ENCODE measurements at places on chromosomes 13 and 19.

GRCh38 chr19:55479451-55480230, 3.2 kb downstream of the ZNF628 start:
- no peak for DNase-seq

DNA sequence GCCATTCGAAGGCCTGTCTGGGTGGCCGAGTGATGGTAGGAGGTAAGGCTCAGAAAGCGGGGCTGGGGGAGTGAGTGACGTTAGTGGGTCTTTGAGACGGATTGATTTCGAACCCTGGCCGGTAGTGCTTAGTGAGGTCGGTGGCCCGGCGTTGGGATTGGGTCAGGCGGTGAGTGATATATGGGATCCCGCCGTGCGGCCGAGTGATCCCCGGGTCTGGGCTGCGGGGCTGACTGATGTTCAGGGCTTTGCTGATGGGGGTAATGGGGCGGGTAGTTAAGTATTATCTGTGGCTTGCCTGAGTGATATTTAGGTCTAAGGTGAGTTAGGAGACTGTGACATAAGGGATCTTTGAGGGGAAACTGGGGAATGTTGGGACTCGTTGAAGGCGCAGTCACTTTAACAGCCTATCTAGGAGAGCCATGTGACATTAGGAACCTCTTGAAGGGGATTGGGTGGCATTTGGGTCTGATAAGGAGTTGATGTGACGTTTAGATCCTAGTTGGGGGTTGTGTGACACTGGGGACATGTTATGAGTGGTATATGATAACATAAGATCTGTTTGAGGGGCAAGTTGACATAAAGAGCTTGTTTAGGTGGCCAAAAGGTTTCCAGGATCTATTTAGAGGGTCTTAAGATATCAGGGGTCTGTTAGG, 543 bp downstream of the PSMC4 start:
- peak; percentile 8 for DNase-seq

- peak; percentile 39 for DNase-seq
Measured at GRCh38 chr19:45469945-45470761, 2.4 kb downstream of the FOSB start.

GRCh38 chr13:69292789-69293425, 814.7 kb upstream of the ATXN8OS start:
- DNase-seq = no peak

- DNase-seq = no peak
Measured at GRCh38 chr19:8659905-8660304, 29.5 kb downstream of the NFILZ start.

DNA sequence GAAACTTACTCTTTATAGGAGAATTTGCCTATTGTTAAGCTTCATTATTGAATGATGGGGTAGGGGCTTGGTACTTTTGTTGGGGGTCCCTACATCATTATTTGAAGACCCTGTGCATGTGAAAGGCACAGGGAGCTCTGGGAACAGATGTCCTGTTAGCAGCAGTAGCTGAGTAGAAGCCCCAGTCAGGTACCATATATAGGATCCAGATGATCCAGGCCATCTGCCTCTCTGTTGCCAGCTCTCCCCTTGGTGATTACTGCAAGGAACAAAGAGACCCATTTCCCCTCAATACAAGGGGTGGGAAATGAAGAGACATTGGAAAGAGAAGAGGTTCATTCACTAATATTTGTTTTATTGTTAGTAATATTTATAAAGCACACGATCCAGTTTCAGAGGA, 4.4 kb upstream of the MTMR6 start:
- DNase-seq = no peak

- DNase-seq = no peak
Measured at GRCh38 chr13:97749174-97749573, 204.3 kb upstream of the IPO5 start.

GRCh38 chr19:19628501-19629134, 598 bp upstream of the LPAR2 start:
- peak; percentile 45 for DNase-seq

DNA sequence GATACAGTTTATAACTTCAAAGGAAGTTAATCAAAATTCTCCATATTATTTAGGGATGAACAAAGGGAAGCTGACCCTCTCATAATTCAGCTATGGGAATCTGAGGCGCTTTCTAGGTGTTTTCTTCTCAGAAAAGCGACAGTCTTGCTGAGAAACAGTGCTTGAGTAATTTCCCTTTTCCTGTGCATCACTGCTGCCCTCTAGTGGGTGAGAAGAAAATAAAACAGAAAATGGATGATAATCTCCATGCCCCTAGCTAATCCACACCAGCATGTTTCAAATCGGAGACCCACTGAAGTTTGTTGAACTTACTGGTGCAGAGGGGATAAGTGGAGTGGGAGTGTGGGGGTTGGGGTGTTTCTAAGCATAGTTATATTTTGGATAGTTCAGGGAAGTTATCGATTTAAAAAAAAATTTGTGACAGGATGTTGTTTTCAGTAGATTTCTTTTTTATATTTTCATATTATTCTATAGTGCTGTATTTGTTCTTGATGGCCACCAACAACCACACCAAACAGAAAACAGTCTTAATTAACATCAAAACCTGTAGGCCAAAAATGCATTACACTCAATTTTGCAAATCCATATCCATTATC, 21.4 kb downstream of the LCP1 start:
- DNase-seq = peak; percentile 82

- DNase-seq = no peak
Measured at GRCh38 chr13:50691176-50691680, 152.3 kb downstream of the DLEU7 start.

DNA sequence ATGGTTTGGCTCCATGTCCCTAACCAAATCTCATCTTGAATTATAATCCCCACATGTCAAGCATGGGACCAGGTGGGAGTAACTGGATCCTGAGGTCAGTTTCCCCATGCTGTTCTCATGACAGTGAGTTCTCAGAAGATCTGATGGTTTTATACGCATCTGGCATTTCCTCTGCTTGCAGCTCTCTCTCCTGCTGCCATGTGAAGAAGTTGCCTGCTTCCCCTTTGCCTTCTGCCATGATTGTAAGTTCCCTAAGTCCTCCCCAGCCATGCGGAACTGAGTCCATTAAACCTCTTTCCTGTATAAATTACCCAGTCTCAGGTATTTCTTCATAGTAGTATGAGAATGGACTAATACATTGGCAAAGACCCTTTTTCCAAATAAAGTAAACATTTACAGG, 96.8 kb downstream of the TSHZ3 start:
- DNase-seq = no peak

GRCh38 chr13:20402881-20403280, 122.8 kb downstream of the CRYL1 start:
- DNase-seq = no peak

GRCh38 chr13:112918746-112919145, 50.3 kb upstream of the MCF2L start:
- DNase-seq = no peak

- DNase-seq = no peak
Measured at GRCh38 chr19:34645551-34645950, 31.4 kb downstream of the SCGB2B2 start.

DNA sequence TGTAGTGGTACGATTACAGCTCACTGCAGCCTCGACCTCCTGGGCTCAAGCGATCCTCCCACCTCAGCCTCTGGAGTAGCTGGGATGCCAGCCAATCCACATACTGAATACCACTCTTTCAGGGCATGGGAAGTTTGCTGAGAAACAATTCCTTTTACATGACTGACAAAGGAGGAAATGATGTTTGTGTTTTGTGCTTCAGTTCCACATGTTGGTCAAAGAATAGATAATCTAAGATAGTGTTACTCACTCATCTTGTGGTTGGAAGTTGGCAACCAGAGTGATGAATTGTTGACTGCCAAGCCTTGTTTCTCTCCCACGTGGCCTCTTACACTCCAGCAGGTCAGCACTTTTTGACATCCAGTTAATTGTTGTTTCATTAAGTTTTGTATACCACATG, 7.6 kb downstream of the MBD3L2B start:
- DNase-seq = no peak

DNA sequence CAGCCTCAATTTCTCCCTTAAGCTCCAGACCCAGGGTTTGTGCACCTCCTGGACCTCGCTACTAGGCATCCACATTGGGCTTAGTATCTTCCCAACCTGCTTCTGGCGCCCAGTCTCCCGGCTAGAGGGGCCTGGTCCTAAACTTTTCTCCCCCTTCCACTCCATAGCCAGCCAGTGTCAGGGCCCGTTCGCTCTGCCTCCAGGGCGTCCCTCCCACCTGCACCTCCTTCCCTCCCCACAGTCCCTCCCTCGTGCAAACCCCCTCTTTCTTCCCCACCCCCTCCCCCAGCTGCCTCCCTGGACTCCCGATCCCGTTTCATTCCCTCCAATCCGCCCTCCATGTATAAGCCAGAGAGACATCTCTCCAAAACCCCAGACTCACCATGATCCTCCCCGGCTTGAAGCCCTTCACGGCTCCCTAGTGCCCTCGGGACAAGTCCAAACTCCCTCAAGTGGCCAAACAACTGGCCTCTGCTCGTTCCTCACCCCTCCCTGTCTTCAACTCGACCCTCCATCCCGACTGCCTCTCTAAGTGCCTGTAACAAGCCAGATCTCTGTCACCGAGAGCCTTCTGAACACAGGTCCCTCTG, 997 bp upstream of the SAMD4B start:
- DNase-seq = no peak

- DNase-seq = no peak
Measured at GRCh38 chr13:28493740-28494503, 1.0 kb downstream of the FLT1 start.

DNA sequence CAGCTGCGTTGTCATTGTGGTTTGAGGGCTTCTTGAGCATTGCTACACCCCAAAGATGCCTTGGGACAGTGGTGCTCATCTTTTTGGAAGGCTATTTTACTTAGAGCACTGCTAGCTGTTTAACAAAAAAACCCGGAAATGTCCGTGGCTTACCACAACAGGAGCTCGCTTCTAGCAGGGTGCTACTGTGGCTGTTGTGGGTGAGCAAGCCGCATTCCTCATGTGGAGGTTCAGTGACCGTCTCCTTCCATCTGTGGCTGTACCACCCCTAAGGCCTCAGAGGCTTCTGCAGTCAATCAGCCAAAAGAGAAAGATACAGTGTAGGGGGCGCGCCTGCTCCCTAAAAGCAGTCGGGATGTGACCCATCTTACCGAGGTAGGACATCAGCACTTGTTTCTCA, 1004.2 kb downstream of the UQCRFS1 start:
- DNase-seq = no peak

DNA sequence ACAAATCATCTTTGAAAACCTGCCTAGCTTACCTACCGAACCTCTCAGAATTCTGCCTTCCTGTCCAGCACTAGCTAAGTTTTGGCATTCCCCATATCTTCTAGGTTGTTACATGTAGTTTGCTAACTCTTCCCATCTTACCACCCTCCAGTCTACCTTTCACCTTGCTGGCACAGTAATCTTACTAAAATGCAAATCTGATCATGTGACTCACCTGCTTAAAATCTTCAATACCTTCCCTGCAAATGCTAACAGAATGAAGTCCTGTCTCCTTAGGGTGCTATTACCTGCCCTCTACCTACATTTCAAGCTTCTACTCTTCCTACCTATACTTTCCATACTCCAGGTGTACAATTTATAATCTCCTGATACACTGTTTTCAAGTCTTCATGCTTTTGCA, 30.4 kb downstream of the INTS6 start:
- DNase-seq = no peak

DNA sequence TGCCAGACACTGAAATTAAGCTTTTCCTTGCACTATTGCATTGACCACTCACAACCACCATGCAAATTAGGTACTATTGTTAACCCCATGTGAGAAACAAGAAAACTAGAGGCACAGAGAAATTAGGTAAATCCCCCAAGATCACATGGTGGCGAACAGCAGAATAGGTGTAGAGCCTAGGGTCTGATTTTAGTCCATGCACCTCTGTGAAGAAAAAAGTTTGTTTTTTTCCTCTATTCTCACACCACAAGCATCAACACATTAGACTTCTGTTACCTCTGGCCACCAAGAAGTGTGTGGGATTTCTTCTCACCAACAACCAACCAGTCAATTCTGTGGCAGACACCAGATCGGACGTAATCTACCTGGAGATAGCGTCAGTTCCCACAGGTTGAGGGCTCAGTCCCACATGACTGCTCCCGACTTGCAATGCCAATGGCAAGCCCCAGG, 391.9 kb downstream of the COG6 start:
- no peak for DNase-seq

DNA sequence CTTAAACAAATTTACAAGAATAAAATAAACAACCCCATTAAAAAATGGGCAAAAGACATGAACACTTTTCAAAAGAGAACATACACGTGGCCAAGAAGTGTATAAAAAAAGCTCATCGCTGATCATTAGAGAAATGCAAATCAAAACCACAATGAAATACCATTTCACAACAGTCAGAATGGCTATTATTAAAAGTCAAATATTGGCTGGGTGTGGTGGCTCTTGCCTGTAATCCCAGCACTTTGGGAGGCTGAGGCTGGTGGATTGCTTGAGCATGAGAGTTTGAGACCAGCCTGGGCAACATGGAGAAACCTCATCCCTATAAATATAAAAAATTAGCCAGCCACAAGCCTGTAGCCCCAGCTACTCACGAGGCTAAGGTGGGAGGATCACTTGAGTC, 89.9 kb downstream of the UBL3 start:
- DNase-seq = no peak

DNA sequence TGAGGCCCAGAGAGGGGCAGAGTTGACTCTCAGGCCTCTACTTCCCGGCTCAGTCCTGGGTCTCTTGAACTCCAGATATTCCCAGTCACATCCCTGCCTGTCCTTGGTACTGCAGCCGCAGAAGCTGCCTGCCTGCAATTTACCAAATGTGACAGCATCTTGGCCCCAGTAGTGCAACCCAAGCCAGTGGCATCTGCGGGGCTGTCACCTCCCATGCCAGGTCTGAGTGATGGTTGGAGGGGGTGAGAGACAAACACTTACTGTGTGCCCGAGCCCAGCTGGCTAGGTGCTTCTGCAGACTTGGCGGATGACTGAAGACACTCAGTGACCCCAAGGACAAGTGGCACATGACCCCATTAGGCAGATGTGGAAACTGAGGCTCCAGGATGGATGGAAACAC, 18.4 kb downstream of the ZNRF4 start:
- no peak for DNase-seq

- no peak for DNase-seq
Measured at GRCh38 chr13:81929988-81930387, 1589.1 kb upstream of the SPRY2 start.

DNA sequence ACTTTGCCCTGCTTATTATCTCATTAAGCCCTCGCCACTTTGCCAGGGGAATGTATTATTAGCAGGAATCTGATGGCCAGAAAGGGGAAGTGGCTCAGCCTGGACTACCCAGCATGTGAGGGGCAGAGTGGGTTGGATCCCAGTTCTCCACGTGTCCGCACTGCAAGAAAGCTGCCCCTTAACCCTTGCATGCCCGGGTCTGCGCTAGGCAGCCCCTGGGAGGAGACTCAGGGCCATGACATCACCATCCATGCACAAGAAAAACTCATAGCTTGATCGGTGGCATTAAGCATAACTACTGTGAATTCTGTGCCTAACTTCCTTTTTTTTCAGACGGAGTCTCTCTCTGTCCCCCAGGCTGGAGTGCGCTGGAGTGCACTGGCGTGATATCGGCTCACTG, 8.9 kb downstream of the CACNG8 start:
- no peak for DNase-seq

DNA sequence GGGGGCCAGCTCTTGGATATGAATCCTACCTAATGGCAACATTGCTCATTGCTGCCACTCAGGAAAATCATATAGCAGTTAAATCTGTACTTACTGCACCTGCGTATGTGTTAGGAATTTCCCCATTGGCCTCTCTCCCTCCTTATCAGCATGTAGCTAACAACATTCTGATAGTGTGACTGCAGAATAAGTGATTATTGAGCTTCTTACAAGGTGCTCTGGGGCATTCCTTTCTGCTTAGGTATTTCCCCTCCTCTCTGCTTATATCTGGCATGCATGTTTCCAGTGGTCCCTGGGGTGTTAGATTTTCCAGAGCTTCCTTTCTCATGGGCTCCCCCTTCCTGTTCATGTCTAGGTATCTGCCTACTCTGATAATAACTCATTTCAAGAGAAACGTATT, 414.1 kb upstream of the SLITRK1 start:
- no peak for DNase-seq
